ENCODE measurements at places on chromosomes 16 and 17. TPM values are rescaled to one million over a fixed set of nuclear protein-coding genes. Genes with fewer than 3 reads are reported as not detected.

The MT3 gene
- total RNA-seq = 1.0 TPM

The GLIS2 gene
- total RNA-seq = 4.2 TPM

The NME2 gene
- 240 TPM for total RNA-seq

The HBQ1 gene
- total RNA-seq = 14.1 TPM

The TMEM238L gene
- not detected for total RNA-seq

The KRT40 gene
- 6.3 TPM for total RNA-seq

The SSTR5 gene
- not detected for total RNA-seq

The CCL17 gene
- not detected for total RNA-seq

Data from skeletal muscle tissue (tissue), 5 donors.